NCI-H1092 treated with DMSO at 0.1 percent for 48 hours (cell line): ENCODE measurements at places on chromosomes 4 and X.

DNA sequence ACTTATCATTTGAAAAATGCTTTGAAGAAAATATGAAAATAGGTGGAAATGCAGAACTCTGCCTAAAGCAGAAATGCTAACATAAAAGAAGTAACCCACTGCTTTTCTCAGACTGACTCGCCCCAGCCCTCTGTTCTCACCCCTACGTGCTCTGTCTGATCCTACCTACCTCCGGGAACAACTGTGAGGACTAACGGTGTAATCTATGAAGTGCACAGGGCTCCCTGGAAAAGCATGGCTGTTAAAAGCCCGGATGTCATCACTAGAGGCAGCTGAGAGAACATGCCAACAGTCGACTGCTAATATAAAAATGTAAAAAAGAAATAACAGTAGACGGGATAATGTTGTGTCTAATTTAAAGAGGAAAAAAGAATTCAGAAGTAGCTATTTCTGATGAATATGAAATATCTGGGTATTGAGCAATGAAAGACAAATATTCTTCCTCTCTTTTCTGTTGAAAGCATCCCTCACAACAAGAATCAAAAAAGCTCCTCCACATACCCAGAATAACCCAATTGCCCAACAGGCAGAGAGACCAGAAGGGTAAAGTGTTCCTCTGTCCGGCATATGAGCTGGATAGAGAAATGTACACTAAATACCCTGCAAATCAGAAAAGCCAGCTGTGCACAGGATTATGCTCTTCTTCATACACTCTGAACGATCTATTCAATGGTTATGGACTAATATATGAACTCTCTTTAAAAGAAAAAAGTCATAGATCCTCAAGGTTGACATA is 130.7 kb downstream of the TSPAN5 start:
- DNase-seq: no peak

DNA sequence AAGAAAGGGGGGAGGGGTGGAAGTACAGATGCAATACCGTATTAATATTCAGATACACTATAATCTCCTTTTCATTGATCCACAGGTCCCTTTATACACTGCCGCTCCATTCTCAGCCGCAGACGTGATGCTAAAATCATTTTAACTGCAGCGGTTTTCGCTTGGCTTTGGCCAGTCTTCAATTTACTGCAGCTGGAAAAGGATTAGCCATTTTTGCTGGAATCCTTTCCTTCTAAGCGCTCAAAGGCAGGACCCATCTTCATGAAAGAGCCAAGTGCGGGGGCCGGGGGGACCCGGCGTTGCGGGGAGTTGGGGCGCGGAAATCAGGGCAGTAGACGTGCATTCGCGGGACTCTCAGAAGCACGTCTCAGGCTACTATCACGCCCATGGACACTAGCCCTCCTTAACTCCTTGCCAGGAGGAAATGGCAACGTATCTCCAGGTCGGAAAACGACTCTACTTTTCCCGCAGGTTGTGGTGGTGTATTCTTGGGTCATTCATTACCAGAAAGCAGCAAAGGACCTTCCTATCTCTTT is 1.7 kb upstream of the PCDH10 start:
- DNase-seq: no peak

GRCh38 chr4:40978548-40978947 is 228.8 kb downstream of the NSUN7 start:
- no peak for DNase-seq

- DNase-seq: no peak
Measured at GRCh38 chr4:76697129-76697803, 200.7 kb downstream of the SOWAHB start.

DNA sequence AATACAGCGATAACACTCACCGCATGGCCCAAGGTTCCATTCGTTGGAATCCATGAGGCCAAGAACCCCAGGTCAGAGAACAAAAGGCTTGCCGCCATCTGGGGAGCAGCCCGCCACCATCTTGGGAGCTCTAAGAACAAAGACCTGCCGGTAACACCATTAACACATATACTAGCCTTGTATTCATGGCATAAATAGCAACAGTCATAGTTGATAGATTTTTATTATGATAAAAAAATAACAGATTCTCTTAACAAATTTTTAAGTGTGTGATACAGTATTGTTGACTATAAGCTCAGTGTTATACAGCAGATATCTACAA is 309.4 kb downstream of the GLUD2 start:
- no peak for DNase-seq

DNA sequence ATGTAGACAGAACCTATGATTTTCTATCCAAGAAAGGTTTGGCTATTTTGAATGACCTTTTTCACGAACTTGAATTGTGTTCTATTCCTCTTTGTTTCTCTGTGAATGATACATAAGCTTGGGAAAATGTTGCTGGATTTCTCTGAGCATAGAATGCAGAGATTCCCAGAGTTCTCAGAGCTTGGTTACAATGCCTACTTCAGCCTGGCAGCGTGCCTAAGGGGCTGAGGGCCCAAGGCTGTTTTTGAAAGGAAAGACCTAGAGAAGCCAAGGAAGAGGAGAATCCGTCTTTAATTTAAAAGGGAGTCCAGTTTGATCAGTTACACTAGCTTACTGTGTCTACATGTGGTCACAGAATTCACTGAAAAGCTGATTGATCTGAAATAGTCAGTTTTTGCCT is 55.3 kb upstream of the CXorf51B start:
- DNase-seq: no peak

- no peak for DNase-seq
Measured at GRCh38 chrX:32289356-32289755, 922.0 kb downstream of the DMD start.

DNA sequence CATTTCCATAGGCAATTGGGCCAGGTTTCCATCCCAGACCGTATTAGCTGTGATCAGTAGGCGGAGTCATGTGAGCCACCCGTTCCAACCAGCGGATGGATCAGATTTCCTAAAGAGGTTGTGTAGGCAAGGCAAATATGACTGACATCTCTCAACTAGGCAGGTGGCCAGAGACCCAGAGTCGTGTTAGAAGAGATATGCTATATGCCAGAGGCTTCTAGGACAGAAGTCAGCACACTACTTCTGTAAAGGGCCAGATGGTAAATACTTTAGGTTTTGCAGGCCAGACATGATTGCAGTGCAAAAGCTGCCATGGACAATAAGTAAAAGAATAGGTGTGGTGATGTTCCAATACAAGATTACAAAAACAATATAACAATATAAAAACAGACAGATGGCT is 788.4 kb downstream of the RPA4 start:
- DNase-seq: peak; percentile 66

GRCh38 chr4:2762048-2762447 is 5.9 kb upstream of the TNIP2 start:
- no peak for DNase-seq

- peak; percentile 53 for DNase-seq
Measured at GRCh38 chr4:70583952-70584834, 7.9 kb upstream of the AMBN start.

GRCh38 chrX:81708487-81708886 is 506.6 kb downstream of the SH3BGRL start:
- no peak for DNase-seq

GRCh38 chrX:43525901-43526610 is 130.0 kb upstream of the MAOA start:
- no peak for DNase-seq

- no peak for DNase-seq
Measured at GRCh38 chrX:40068048-40068447, 29.7 kb downstream of the BCOR start.

DNA sequence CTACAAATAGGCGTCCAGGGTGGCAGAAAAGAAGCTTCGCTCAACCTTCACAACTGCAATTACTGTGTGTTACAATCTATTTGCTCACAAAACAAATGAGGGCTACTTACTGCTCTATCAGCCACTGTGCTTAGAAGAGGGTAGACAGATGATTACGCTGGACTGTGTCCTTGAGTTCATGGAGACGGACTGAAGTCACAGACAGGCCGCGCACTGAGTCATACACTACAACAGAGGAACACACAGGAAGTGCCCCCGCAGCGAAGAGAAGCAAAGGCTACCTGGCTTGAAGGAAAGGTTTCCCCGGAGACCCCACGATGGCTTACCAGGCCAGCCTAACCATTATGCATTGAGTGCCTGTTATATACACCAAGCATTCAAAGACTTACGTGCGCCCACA is 25.6 kb downstream of the FAT1 start:
- DNase-seq: no peak

DNA sequence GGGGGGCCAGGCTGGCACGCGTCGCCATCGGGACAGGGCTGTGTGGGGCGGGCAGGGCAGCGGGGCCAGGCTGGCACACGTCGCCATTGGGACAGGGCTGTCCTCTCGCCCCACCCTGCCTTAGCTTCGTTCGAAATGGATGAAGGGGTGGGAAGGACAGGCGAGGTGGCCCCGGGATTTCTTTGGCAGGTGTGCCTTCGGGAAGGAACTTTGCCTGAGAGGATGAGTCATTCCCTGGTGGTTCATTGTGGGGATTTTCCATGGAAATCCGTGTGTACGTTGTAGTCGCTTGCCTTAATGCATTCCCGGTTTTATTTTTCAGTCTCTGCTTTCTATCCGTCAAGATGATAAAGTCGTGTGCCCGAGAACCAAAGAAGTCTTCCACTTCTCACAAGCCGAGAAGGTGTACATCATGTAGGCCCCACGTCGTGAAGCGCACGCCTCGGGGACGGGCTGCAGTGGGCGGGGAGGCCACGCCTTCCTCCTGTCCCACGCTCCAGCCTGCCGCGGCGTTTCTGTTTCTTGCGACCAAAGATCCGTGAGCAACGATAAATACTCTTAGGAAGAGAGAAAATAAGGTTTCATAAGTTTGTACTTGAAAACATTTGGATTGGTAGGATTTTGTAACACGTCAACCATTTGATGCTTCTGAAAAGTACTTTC is 8.1 kb upstream of the UVSSA start:
- DNase-seq: no peak

DNA sequence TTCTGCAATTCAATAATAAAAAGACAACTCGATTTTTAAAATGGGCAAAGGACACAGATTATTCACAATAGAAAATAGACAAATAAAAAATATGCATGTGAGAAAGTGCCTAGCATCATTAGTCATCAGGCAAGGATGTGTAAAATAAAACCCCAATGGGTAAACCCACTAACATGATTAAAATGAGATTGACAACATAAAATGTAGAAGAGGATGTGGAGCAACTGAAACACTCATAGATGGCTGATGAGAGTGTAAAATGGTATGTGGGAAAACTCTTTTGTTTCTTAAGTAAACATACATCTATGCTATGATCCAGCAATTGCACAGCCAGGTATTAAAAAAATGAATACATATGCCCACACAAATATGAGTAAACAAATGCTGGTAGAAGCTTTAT is 177.6 kb downstream of the IQCM start:
- DNase-seq: no peak

DNA sequence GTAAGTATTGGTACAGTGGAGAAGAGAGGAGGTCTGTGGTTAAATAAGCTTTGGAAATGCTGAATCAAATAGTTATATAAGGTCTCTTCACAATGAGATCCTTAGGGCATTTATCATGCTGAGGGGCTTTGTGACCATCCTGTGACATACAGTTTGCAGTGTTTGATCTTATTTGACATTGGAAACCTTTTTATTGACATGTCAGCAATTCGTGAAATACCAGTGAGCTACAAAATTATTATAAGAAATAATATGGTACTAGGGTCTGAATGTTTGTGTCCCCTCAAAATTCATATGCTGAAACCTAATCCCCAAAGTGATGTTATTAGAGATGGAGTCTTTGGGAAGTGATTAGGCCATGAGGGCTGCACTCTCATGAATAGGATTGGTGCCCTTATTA is 98.4 kb downstream of the MID1IP1 start:
- no peak for DNase-seq

GRCh38 chrX:139844884-139845283 is 88.0 kb downstream of the ATP11C start:
- DNase-seq: no peak

DNA sequence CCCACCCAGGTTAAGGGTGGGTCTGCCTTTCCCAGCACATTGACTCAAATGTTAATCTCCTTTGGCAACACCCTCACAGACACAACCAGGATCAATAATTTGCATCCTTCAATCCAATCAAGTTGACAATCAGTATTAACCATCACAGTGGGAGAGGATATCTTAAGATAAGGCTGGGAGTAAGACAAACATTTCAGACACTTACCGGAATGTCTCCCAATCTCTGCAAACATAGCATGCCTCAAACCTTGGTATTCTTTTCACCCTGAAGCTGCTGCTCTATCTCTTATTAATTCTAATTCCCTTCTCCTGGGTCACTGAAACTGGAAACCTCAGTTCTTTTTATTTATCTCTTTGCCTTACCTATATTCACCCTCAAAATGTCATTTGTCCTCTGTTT is 19.0 kb upstream of the TAPT1 start:
- DNase-seq: no peak

GRCh38 chrX:55028040-55028439 is 2.7 kb downstream of the ALAS2 start:
- no peak for DNase-seq

DNA sequence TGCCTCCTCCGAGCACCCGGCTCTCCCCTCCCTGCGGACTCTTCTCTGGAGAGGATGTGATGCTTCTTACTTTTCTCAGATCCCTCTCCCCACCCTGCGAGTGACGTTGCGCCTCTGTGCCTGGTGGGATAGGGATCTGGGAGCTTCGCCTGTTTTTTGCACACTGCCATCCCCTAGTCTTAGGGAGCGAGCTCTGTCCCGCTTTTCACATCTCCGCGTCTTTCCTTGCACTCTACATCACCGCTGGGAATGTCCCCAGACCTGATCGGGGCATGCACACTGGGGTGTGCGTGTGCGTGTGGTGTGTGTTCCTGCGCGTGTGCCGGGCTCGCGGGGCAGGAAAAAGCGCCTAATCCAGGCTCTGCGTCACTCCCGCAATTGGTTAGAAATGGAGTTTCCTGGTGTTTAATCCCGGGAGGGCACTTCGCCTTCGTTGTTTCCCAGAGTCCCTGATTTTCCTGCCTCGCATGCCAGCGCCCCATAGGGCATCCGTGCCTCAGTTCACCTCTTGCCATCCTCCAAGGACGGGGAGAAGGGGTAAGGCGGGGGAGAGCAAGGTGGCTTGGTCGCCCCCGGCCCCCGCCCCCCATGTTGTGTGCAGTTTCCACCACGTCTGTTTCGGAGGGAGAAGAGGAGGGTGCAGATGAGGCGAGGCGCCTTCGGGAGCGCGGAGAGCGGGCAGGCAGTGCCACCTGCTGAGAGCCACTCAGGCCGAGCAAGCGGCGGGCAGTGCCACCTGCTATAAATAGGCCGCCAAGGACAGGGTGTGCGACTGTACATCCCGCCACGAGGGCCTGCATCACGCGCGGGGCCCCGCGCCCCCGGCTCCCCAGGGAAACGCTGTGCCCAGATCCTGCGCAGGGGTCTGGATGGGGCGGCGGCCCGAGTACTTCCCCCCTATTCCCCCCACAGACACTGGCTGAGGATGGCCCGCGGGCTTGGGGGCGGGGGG is 759 bp upstream of the TBC1D1 start:
- DNase-seq: peak; percentile 43

- DNase-seq: no peak
Measured at GRCh38 chr4:184028561-184029374, 123.7 kb downstream of the STOX2 start.

GRCh38 chr4:83388313-83388676 is 53.6 kb upstream of the HPSE start:
- DNase-seq: no peak

GRCh38 chr4:159103384-159103990 is 608 bp downstream of the RAPGEF2 start:
- DNase-seq: peak; percentile 53
